Activated CD4-positive, alpha-beta T cell treated with anti-CD3 and anti-CD28 coated beads for 24 hours (primary cell): ENCODE measurements at places on chromosomes 3 and 15.

- DNase-seq = no peak
Observed at GRCh38 chr3:76954412-76954811, 85.5 kb upstream of the ROBO2 start.

DNA sequence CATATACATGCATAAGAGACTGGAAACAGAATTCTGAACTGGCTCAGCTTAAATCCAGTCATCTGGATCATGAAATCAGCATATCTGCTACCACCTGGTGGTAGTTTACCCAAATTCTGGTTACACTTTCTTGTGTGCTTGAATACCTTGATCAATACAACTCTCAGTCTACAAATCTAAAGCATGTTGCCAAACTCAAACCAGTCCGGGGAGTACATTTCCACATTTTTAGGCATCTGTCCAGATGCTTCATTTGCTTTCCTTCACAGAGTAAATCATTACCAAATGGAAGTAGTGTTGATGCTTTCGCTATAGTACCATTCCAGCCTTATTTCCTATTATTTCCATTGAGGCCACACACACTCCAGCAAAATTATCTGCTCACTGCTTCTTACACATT lies 126.4 kb downstream of the P2RY1 start:
- DNase-seq = no peak

GRCh38 chr15:48333540-48333939 lies 2.3 kb downstream of the DUT start:
- no peak for DNase-seq

DNA sequence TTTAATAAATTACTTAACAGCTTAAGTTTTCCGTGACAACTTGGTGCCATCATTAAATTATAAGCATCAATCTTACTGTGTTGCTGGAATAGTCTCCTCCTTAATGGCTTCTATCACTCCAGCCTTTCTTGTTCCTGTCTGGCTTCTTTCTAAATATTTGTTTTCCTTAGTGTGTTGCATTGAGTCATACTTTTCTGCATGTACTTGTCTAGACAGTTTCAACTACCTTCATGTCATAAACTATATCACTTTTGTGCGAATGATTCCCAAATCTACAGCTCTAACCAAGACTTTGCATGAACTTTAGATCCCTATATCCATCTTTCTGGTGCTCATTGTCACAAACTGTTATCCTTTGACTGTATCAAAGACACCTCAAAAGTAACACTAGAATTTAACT lies 78.4 kb downstream of the AKAP13 start:
- no peak for DNase-seq

DNA sequence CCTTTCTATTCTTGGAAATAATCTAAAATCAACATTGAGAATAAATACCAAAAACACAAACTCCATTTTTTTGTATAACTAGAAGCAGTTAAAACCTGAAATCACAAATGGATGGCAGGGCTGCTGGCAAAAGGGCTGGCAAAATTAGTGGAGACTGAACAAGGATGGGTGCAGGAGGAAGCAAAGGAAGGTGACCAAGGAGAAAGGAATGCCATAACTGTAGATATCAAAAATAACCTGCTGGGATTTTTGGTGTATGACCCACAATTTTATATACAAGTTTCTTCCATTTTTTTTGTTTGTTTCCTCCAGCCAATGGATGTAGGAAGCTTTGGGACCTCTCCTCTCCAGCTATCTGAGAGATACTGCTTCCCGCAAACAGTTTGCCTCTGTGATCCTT lies 12.7 kb downstream of the CFAP44 start:
- no peak for DNase-seq

DNA sequence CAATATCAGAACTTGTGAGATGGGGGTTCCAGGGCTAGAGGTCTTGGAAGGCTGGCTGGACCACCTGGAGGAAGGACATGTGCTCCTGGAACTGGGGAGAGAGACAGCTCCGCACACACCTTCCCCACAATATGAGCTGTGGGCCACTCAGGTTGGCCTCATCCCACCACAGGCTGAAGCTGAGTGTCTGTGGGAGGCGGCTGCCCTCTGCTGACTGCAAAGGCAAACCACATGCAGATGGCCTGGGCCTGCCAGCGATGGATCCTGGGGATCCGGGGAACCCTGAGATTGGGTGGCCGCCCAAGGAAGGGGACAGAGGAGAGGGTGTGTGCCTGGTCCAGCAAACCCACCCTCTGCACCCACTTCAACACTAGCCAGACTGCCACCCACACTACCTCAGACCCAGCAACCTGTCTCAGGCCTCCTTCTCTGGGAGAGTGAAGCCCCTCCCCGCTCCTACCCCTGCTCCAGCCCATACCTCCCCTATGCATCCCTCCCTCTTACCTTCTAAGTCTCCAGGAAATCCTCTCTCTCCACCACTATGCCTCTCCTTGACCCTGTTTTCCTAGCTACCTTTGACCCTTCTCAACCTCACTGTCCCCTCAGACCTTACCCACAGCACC lies 44.8 kb downstream of the CYP11A1 start:
- DNase-seq = peak; percentile 29

GRCh38 chr3:66227915-66228314 lies 7.1 kb downstream of the SLC25A26 start:
- no peak for DNase-seq

DNA sequence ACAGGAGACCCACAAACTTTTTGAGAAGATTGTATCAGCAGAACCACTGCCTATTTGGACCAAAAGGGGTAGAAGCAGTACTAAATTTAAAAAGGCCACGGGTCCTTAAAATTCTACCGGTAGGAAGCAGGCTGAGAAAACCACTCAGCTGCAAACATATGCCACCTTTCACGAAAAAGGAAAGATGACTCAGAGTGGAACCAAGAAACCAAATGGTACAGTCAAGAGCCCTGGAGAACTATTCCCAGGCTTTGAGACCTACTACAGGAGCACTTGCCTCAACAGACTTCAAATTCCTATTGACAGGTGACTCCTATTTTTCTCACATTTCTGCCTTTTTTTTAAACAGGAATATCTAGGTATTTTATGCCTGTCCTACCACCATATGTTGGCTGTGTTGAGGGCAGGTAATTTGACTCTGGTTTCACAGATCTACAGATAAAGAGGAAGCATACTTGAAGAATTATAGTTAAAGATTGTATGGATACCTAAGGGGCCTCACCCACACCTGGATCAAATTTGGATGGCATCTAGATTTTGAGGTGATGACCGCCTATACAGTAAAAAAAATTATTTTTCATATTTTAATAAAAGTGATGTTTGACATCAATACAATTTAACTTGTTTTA lies 10.1 kb downstream of the GOLIM4 start:
- no peak for DNase-seq

DNA sequence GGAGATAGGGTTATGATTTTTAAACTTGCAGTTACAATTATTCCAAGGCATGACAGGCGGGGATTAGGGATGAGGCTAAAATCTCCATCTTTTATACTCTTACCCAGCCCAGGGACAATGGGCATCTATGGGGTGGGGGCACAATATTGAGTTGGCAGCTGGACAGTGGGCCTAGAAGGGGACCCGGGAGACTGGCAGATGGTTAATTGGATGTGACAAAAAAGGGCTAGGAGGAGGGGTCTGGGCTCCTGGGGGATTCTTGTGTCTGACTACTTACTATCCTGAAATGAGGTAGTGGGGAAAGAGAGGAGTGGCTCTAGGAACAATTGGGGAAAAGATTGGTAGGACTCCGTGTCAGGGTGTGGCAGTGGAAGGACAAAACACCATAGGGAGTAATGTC lies 53.0 kb upstream of the ROPN1 start:
- DNase-seq = no peak

DNA sequence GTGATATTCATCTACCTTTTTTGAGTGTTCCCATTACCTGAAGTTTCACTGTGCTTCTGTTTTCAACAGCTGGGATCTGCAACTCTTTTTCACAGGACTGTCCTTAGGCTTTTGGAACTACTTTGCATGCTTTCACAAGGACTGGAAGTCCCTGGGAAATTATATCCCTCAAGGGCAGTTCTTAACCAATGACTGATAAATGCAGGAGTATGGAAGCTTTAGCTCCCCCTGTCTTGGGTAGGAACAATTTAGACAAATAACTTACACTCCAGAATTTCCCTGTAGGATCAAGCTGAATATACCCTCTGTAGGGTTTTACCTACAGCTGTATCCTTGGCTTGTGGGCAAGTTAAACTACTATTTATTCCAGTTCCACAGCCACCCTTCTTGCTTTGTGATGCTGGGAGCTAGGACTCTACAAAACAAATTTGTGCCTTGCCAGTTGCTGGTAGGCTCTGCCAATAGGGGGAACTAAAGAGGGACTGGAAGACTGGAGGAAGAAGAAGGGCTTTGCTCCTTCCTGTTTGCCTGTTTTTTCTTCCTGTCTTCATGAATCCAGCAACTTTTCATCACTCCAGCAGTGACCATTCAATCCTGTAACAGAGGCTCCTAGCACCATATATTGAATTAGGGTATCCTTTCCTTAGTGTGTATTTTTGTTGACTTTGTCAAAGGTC lies 6.8 kb upstream of the ZNF280D start:
- DNase-seq = no peak

DNA sequence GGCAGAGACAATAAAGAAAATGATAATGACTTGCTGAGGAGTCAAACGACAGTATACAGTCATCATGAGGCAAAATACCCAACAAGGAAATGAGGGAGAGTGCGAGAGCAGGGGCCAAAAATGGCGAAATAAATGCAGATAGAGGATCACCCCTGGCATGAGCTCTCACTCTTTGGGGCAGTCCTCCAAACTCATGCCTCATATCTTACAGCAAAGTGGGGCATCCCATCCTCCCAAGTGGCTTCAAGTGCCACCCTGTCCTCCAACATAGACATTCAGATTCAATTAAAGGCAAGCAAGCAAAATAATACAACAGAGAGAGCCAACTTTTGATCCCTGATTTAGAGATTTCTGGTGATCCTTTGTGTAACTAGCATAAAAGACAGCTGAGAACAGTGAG lies 278.4 kb downstream of the GBE1 start:
- no peak for DNase-seq

GRCh38 chr15:76575274-76575673 lies 238.7 kb downstream of the ISL2 start:
- no peak for DNase-seq
